ENCODE measurements at places on chromosomes 7 and 10. TPM values are rescaled to one million over a fixed set of nuclear protein-coding genes. Genes with fewer than 3 reads are reported as not detected.
A peak's percentile ranks its signal among the peaks of the same experiment; 100 is the strongest.

DNA sequence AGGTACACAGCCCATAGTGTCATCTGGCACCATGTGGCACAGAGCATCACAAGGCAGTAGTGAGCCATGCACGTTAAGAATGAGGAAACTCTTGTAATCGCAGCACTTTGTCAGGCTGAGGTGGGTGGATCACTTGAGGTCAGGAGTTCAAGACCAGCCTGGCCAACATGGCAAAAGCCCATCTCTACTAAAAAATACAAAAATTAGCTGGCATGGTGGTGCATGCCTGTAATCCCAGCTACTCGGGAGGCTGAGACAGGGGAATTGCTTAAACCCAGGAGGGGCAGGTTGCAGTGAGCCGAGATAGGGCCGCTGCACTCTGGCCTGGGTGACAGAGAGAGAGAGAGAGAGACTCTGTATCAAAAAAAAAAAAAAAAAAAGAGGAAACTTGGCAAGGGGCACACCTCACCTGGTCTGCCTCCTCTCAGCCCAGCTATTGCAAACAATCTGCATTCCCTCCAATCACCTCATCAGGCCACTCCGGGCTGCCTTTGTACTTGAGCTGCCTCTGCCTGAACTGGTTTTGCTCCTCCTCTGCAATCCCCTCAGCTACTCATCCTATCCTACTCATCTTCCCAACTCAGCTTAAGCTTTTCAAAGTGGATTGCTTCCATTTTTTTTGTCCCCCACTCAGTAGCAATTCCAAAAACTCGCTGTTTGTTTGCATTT lies 46.0 kb upstream of the OPTN start:
- peaks cover 4% of the 10 kb centered on the region for H3K27me3 ChIP-seq
- no peak for DNase-seq
- no peaks in the 10 kb centered on the region for H3K4me1 ChIP-seq
- H3K27ac ChIP-seq = no peak overlapping the region

DNA sequence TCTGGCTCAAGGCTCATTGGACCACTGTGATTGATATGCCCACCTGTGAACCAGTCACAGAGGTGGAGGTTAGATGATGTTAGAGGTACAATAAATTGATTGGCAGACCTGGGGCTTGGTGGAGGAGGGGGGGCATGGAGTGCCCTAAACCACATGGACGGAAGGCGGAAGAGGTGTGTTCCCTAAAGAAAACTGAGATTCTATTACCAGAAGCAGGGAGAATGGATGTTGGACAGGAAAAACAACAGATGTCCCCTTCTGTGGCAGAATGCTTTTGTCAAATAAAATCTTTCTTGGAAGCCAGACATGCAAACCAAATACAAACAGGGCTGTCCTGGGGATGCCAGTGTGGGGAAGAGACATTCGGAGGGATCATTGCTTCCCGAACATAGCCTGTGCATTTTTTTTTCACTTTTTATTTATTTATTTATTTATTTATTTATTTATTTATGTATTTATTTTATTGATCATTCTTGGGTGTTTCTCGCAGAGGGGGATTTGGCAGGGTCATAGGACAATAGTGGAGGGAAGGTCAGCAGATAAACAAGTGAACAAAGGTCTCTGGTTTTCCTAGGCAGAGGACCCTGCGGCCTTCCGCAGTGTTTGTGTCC lies 433.9 kb downstream of the RPS24 start:
- no peak overlapping the region for H3K27ac ChIP-seq
- H3K36me3 ChIP-seq = no peaks in the 10 kb centered on the region
- no peak overlapping the region for H3K4me3 ChIP-seq

DNA sequence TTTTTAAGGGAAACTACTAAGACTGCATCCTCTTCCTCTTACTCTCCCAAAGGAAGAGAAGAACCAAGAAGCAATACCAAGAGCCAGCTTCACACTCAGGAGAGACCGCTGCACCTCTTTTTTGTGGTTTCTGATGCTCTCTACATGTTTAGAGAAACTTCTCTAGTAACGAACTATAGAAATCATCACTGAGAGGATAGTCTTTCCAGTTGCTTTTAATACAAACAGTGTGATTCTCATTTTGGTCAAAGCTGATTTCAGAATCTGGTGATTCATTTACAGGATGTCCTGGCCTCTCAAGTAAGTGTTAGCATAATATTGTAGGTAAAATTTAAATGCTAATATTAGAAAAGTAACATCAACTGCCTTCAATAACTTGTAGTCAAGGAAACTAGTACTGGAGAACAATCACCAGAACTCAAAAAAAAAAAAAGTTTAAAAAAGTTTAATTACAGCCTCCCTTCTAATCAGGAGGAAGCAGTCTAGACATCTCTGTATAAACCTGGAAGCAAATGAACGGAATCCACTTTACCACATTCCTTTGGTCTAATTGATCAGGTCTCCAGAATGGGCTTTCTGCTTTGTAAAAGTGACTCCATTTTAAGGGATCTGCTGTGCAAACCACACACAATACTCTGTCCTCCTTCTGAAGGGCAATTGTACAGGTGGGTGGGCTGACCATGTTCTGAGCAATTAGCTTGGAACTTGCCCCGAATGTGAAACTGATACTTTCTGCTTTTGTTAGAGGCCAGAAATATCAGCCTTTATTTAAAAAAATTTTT lies 3.0 kb downstream of the LAMB1 start:
- H3K27me3 ChIP-seq = peaks cover 75% of the 10 kb centered on the region
- H3K27ac ChIP-seq = no peak overlapping the region
- no peaks in the 10 kb centered on the region for H3K36me3 ChIP-seq
- DNase-seq = no peak
- H3K4me3 ChIP-seq = no peak overlapping the region

The PNLIPRP3 gene
- total RNA-seq = not detected

- H3K27me3 ChIP-seq = peaks cover 94% of the 10 kb centered on the region
- H3K27ac ChIP-seq = no peak overlapping the region
- no peak overlapping the region for H3K4me3 ChIP-seq
- DNase-seq = no peak
Measured at GRCh38 chr7:97011536-97012364, 6.4 kb downstream of the DLX6 start.

DNA sequence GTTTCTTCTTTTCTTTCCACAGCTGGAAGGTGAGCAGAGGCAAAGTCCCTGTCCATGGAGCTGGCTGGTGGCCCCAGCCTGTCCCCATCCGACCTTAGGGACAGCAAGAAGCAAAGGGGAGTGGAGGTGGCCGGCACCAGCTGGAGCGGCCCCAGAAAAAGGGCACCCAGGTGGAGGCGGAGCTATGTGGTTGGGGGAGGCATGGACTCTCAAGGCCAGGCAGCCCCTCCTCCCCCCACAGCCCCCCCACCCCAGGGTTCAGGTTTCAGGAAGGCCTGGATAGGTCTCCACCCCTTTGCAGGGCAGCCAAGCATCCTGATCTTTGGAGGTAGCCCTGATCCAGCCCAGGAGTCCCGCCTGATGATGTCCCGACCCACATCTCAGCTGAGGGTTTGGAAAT lies at the start of gene SSC4D:
Gene SSC4D (minus strand): TSS at position 161 of the 400 bp plus-strand sequence. CDS start 5,258 bp downstream, outside the sequence.
- H3K36me3 ChIP-seq = no peaks in the 10 kb centered on the region
- H3K27ac ChIP-seq = no peak within 1 kb of the TSS
- no peaks in the 10 kb centered on the region for H3K4me1 ChIP-seq
- peaks cover 2% of the 10 kb centered on the region for H3K27me3 ChIP-seq

The CYP3A7 gene
- total RNA-seq = not detected

The MMP21 gene
- total RNA-seq = not detected

- H3K36me3 ChIP-seq = peaks cover 25% of the 10 kb centered on the region
- H3K27me3 ChIP-seq = no peaks in the 10 kb centered on the region
- peak overlapping the region; percentile 1 for H3K27ac ChIP-seq
- H3K4me1 ChIP-seq = peaks cover 13% of the 10 kb centered on the region
Measured at GRCh38 chr7:135930565-135931461, 46.3 kb downstream of the MTPN start.

- H3K27me3 ChIP-seq = no peaks in the 10 kb centered on the region
- no peaks in the 10 kb centered on the region for H3K36me3 ChIP-seq
- no peak for DNase-seq
- no peak overlapping the region for H3K4me3 ChIP-seq
Measured at GRCh38 chr7:101860316-101861217, 43.1 kb downstream of the CUX1 start.

DNA sequence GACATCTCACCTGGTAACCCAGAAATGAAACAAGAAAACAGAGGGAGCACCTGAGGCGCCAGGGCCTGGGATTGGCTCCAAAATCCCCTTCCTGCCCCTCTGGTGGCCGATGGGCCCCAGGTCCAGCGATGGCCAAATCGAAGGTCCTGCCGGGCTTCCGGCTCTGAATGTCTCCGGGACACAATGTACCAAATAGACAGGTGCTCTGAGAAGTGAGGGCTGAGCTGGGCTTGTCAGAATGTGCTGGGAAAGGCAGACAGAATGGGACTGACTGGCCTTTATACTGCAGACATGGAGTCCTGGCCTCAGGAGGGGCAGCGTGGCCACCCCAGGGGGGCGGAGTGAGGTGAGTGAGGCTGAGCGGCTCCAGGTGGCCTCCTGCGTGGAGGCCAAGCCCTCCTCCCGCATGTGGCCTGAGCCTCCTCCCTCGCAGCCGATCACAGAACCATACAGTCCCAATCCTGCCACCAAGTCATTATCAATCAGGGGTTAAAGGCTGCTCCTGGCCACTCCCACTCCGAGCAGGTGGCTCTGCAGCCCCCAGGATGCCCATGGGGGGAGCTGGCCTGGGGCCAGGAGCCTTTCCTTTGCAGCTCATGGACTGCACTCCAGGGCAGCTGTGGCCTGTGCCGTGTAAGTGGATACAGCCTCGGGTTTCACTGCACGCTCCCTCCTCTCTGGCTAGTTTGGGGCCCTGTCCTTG lies 185.5 kb downstream of the ADARB2 start:
- H3K27ac ChIP-seq = no peak overlapping the region
- peaks cover 14% of the 10 kb centered on the region for H3K4me1 ChIP-seq
- no peaks in the 10 kb centered on the region for H3K27me3 ChIP-seq
- H3K4me3 ChIP-seq = no peak overlapping the region

- no peaks in the 10 kb centered on the region for H3K4me1 ChIP-seq
- no peak overlapping the region for H3K4me3 ChIP-seq
- H3K36me3 ChIP-seq = no peaks in the 10 kb centered on the region
- no peak for DNase-seq
- no peak overlapping the region for H3K27ac ChIP-seq
Measured at GRCh38 chr10:51937308-51938140, 238.1 kb upstream of the CSTF2T start.

GRCh38 chr7:21948887-21949540 lies 3.3 kb upstream of the CDCA7L start:
- H3K4me1 ChIP-seq = peaks cover 36% of the 10 kb centered on the region
- H3K27ac ChIP-seq = no peak overlapping the region
- H3K36me3 ChIP-seq = peaks cover 3% of the 10 kb centered on the region
- no peak overlapping the region for H3K4me3 ChIP-seq

The PON3 gene
- not detected for total RNA-seq

The LMOD2 gene
- total RNA-seq = not detected

DNA sequence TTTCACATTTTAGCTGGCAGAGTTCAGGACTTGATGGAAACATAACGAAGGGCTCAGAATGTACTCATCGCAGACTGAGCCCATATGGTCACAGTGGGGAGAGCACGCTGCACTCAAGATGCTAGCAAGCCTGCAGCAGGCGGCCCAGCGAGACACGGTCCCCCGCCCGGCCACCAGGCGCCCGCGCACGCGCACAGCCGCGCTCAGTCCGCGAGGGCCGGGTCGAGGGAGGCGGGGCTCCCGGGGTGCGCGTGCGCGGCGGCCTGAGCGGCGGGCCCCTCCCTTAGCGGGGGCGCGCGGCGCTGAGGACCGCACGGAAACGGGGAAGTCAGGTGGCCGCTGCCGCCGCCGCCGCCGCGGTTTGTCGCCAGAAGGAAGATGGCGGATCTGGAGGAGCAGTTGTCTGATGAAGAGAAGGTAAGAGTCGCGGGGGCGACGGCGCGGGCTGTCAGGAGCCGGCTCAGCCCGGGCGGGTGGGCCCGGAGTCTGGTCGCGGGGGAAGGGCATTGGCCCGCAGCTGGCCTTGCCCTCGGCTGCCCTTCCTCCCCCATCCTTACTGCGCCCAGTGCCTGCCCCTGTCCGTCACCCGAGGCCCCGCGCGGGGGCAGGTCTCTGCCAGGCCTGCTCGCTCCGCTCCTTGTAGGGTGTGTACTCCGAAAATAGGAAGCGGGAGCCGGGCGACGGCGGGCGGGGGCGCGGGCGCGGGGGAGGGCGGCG lies at the start of gene CAPZA2:
Gene CAPZA2 (plus strand): TSS at position 354 of the 717 bp plus-strand sequence. CDS start 25 bp downstream, at position 379.
- H3K27ac ChIP-seq = peak within 1 kb of the TSS; percentile 99
- peaks cover 6% of the 10 kb centered on the region for H3K36me3 ChIP-seq
- peaks cover 7% of the 10 kb centered on the region for H3K27me3 ChIP-seq
- peak; percentile 92 for DNase-seq
- H3K4me1 ChIP-seq = peaks cover 35% of the 10 kb centered on the region

The RNF32 gene
- 2.2 TPM for total RNA-seq

DNA sequence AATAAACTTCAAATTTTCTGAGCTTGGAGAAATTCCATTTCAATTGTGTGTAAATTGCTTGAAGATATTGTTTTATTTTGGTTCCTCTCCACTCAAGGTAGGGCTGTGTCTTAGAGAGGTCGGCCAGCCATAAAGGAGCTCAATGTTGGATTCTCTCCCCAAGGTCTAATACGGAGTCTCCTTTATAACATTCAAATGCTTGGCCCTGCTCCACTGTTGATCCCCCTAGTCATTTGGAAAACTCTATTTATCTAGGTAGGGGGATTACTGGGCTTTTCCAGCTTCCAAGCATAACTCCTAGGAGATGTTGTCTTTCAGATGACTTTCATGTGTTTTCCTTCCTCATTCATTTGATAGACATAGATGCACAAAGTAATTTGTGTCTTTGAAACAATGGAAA lies 170.9 kb downstream of the LRMDA start:
- no peaks in the 10 kb centered on the region for H3K27me3 ChIP-seq
- no peaks in the 10 kb centered on the region for H3K4me1 ChIP-seq
- H3K4me3 ChIP-seq = no peak overlapping the region
- no peak overlapping the region for H3K27ac ChIP-seq
- no peaks in the 10 kb centered on the region for H3K36me3 ChIP-seq

The ACSM6 gene
- not detected for total RNA-seq

GRCh38 chr10:110373059-110373458 lies 68.3 kb upstream of the SMNDC1 start:
- peaks cover 3% of the 10 kb centered on the region for H3K4me1 ChIP-seq
- no peak overlapping the region for H3K27ac ChIP-seq
- H3K4me3 ChIP-seq = no peak overlapping the region
- no peaks in the 10 kb centered on the region for H3K36me3 ChIP-seq
- no peak for DNase-seq

DNA sequence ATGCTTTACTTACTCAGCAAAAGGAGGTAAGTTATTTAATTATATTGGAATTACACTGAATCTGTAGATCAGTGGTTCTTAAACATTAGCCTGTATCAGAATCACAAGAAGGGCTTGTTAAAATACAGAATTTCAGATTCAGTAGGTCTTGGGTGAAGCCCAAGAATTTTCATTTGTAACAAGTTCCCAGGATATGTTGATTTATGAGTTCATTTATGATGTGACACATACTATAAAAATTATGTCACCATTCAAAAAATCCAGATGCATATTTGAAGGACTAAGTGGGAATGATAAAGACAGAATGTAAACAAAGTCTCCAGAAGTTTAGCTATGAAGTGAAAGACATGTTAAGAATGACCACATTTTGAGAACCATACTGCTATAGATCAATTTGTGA lies 52.3 kb downstream of the HECTD2 start:
- no peak for DNase-seq
- no peak overlapping the region for H3K27ac ChIP-seq
- H3K4me1 ChIP-seq = no peaks in the 10 kb centered on the region
- no peaks in the 10 kb centered on the region for H3K36me3 ChIP-seq

Data from activated CD4-positive, alpha-beta T cell treated with anti-CD3 and anti-CD28 coated beads, Interleukin-2, amount 10 ng/mL, durations not matched to agents 7 days and 5 days (primary cell).